ENCODE measurements at places on chromosomes 2 and 18.

- no peak for DNase-seq
Measured at GRCh38 chr18:44423814-44424644, 256.7 kb upstream of the SETBP1 start.

- DNase-seq = no peak
Measured at GRCh38 chr18:39624961-39625360, 2059.4 kb upstream of the CELF4 start.

DNA sequence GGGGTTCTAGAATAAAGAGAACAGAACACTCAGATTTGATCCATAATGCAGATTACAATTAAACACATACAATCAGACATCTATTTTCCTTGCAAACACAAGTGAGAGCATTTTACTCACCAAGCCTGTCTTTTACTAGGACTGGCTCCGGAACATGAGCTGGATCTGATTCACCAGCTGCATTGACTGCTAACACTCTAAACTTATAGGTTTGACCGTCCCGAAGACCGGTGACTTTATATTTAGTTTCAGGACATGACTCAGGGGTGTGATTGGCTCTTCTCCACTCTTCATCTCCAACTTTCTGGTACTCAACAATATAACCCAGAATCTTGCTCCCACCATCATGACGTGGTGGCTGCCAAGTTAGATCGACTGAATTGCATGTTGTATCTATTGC, 112.4 kb downstream of the PLEKHA3 start:
- DNase-seq = no peak

- no peak for DNase-seq
Measured at GRCh38 chr2:237743561-237744269, 54.9 kb upstream of the RBM44 start.

DNA sequence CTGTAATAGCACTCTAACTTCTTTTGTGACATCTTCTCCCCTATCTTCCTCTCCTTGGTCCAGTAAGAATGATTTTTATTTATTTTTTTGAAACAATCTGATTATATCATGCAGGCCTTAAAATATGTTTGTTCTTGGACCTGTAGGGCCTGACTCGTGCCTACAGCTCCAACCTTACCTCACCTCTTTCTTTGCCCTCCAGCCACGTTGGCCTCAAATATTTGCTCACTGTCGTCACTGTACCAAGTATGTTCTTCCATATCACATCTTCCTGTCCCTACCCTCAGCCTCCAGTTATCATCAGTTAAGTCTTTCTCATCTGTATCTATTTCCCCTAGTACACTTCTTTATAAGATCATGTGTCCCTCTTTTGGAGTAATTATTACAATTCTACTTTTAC, 125.5 kb downstream of the CDH7 start:
- DNase-seq = no peak

DNA sequence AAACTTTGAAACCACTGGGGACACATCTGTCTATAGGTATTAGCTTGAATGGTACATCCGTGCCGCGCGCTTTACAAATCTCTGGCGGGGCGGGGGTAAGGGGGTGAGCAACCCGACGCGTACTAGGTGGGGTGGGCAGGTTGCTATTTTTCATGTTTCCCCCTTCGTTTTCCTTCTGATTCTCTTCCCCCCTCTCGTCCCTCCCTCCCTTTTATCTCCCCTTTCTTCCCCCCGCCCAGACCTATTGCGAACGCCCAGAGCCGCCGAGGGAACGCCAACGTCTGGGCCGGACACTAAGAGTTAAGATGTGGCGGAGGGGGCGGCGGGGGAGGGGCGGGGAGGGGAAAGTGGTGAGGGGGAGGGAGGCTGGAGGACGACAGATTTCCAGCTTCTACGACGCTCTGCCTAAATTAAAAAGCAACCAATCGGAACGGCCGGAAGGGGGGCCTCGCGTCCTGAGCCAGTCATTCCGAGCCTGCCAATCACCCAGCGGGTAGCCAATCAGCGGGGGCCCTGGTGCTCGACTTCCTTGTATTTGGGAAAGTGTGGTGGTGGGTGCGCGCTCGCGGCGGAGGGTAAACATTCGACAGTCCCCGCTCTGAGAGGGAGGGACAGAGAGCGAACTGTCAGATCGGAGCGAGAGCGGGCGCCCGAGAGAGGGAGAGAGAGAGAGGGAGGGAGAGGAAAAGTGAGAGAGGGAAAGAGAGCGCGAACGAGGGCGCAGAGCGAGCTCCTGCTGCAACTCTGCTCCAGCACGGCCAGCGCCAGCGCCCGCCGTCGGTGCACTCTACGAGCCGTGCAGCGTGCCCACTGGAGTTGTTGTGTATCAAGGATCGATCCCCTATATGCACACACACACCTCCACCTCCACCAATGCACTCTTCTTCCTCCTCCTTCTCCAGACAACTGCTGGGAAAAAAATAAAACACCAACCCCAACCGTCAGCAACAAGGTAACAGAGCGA, at the start of gene POU3F3:
POU3F3 (plus strand) TSS at position 582 of the 964 bp plus-strand sequence. CDS start 1,396 bp downstream, outside the sequence.
- DNase-seq = no peak

DNA sequence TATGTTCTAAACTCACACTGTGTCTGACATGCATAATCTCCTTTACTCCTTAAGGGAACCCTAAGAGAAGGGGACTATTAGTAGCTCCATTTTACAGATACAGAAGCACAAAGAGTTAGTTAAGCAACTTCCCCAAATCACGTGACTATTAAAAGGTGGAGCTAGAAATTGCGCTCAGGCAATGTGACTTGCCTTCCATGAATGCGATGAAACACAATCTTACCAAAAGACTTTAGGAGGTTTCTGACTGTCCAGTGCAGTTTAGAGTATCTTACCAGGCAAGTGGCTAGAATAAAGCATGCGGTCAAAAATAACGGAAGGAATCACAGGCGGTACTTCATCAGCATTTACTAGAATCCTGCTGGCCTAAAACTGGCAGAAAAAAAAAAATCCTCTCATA, 70.4 kb downstream of the ZNF521 start:
- no peak for DNase-seq

- no peak for DNase-seq
Measured at GRCh38 chr2:117126656-117127055, 687.8 kb upstream of the DDX18 start.

- no peak for DNase-seq
Measured at GRCh38 chr2:39728941-39729351, 50.1 kb downstream of the THUMPD2 start.

- DNase-seq = no peak
Measured at GRCh38 chr2:197113275-197113711, 186.8 kb upstream of the PGAP1 start.

GRCh38 chr18:31294199-31294747, 23.7 kb upstream of the DSG1 start:
- no peak for DNase-seq

GRCh38 chr2:39466311-39466710, 29.2 kb upstream of the MAP4K3 start:
- no peak for DNase-seq

DNA sequence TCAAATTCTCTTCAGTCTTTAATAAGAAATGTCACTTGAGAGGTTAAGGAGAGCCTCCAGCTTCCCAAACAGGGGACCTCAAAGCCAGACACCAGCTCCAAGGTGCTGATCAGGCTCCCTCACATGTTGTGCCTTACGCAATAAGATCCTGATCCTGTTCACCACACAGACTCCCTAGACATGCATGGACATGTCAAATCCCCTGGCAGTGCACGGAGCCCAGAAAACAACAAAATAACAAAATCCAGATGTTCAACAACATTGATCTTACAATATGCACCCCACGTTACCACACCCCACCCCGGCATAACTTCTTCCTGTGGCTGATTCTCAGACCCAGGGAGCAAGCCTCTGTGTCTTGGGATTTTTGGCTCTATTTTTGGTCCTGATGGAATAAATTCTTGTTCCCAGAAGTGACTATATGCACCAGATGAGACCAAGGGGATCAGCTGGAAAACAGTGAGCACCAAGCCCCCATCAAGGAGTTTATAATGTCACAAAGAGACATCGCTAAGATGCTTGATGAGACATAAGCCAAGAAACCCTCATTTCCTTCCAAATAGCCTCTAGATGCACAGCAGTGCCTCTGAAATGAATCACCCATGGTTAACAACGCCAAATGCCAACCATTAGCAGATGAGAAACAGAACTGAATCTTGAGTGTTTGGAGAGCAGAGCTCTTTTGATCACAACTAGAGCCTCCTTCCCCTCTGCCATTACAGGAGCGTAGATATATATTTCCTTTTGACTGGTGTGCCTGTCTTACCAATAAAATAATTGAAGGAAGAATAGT, 198.2 kb downstream of the PRKCE start:
- DNase-seq = no peak

DNA sequence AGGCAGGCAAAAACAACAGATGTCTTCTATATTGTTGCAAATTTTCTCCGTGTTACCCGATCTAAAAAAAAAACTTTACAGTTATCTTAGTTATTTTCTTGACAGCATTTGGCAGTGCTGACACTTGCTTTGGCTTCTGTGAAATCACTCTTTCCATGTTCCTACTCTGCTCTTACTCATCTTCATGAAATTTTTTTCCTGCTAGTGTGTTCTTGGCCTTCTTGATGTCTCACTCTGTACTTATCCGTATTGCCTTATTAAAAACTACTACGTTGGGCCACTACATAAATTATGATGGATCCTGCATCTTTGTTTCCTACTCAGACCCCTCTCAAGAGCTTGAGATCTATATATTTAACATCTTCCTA, 134.4 kb downstream of the IKZF2 start:
- DNase-seq = no peak

DNA sequence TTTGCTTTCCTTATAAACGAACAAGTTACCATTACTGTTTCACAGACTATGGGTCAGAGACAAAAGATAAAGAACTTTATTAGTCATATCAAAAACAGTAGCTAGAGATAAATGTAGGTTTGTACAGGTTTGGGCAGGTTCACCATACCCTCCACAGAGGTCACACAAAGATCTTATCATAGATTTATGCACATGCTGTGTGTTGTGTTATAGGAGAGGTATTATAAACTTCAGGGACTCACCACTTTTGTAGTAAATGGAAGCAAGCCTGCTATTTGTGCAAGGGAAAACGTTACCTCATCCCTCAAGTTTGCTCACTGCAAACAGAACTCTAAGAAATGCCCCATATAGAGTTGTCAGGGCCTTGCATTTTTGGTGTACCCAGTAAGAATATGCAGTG, 584.5 kb upstream of the LRRTM1 start:
- no peak for DNase-seq
